NCI-H2029 treated with DMSO at 0.1 percent for 48 hours (cell line): ENCODE measurements at places on chromosomes 7 and 10.

- no peak for DNase-seq
Measured at GRCh38 chr10:66723608-66724400, 202.0 kb upstream of the LRRTM3 start.

GRCh38 chr7:144384555-144385245 lies 18.8 kb downstream of the NOBOX start:
- no peak for DNase-seq

GRCh38 chr7:956031-956430 lies 1.6 kb upstream of the ADAP1 start:
- DNase-seq, result no peak

DNA sequence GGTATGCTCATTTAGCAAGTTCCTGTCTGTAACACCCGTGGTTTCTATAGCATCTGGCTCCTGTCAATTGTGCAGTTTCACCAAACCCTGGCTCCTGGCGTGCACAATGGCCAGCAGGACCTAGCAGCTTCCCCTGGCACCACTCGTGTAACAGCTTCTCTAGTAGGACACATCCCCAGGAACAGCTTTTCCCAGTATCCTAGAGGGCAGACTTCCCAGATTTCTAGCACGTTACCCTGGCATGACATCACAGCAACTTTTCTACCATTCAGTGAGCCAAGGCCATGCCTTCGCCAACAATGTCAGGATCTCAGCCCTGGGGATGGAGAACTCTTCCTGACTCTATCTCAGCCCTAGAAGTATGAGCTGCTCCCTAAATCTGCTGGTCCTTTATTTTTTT lies 6.5 kb downstream of the YME1L1 start:
- no peak for DNase-seq
